ENCODE measurements at places on chromosomes 7 and 10.

- no peak for DNase-seq
Measured at GRCh38 chr7:17057143-17057509, 175.3 kb upstream of the AGR3 start.

GRCh38 chr7:109545686-109546085 lies 976.0 kb downstream of the DNAJB9 start:
- no peak for DNase-seq

DNA sequence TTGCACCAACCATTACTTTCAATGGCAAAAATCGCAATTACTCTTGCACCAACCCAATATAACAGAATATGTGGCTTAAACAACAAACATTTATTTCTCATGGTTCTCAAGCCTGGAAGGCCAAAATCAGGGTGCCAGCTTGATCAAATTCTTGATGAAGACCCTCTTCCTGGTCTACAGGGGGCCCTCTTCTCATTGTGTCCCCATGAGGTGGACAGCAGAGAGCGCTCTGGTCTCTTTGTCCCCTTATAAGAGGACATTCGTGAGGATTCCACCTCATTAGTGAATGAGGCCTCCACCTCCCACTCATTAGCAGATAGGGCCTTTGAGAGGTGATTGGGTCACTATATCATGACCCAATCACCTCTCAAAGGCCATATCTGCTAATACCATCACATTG lies 120.0 kb downstream of the CALN1 start:
- DNase-seq, result no peak

- no peak for DNase-seq
Measured at GRCh38 chr7:71229148-71229547, 97.2 kb downstream of the GALNT17 start.

Measured in CD4-positive, alpha-beta T cell treated with Interferon gamma for 1 hour (primary cell).